ENCODE measurements at places on chromosomes 6 and 20.

DNA sequence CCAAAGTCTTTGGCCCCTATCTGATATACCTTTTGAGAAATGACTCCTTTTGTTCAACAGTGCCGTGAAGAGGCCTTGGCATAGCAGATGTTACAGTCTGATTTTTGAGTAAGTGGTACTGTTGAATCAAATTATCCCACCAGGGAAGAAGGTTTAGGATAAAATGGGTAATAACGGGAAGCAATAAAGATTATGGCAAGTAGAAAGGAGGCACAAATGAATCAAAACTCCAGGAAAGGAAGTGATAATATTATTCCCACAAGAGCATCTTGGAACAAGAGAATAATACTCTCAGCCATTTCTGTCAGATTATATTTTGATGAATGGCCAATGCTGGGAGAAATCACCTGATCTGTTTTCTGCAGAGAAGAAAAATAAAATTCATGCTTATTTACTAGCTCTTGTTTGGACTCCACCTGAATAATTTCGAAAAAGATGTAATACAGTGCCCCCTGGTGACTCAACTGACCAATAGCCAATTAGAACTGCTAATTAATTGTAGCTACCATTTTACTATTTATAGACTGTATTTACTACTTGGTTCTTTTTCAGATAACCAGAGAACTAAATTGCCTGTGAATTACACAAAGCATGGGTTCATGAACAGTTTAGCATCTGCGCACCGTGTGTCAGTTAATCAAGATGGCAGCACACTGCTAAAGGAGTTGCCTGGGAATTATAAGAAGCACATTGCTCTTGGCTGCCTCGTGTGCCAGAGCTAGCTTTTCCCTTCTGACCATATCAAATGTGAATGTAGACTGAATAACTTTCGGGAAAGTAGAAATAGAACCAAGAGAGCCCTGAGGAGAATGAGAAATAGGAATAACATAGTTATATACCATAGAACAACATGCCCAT is 78.5 kb upstream of the TRDN start:
- DNase-seq = peak; percentile 4

DNA sequence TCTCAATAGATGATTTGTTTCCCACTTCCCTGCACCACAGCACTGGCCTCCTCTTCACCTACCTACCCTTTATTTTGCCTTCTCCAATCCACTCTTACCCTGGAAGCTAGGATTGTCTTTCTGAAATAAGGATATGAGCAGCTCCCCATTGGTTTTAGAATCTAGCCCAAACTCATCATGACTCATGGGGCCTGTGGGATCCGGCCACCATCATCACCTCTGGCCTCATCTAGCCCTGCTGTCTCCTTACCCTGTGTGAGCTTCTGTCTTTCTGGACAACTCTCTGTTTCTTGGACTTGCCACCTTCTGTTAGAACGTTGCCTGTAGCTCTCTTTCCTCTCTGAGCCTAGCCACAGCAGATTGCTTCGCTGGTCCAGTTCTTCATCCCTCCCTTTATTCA is 277.1 kb downstream of the PAX1 start:
- no peak for DNase-seq

GRCh38 chr6:53048431-53049195 is 16.6 kb upstream of the FBXO9 start:
- no peak for DNase-seq

- no peak for DNase-seq
These were observed 16.4 kb downstream of the CASS4 start for GRCh38 chr20:56428410-56428809.

DNA sequence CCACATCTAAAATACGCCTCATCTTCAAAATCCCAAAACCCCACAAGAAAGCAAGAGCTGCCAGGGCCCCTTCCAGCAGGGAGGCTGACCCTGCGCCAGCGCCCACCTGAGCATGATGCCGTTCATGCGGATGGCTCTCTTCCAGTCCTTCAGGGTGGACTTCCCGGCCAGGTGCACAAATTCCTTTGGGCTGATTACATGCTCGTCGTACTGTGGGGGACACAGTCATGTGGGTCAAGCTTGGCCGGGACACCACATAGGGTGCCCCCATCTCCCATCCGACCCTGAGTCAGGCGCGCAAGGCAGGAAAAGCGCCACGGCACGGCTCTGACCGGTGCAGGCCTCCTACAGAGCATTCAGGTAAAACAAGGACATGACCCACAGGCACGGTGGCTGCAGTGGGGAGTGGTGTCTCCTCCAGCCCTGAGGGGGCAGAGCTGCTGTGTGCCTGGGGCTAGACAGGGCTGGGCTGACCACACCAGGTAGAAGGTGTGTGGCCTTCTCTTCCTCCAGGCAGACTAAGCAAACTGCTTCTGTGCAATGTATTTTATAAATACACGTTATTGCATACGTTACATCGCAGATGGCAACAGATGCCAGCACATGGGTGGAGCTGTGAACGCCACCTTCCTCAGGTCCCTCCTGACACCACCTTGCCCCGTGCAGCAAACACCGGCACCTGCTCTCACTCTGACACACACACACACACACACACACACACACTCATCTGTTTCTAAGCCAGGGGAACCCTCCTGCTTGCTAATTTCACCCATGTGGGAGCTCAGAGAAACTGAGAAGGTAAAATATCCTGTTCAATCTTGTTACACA is 23.8 kb upstream of the HELZ2 start:
- DNase-seq = no peak

GRCh38 chr6:117557951-117558350 is 44.4 kb downstream of the GOPC start:
- no peak for DNase-seq

DNA sequence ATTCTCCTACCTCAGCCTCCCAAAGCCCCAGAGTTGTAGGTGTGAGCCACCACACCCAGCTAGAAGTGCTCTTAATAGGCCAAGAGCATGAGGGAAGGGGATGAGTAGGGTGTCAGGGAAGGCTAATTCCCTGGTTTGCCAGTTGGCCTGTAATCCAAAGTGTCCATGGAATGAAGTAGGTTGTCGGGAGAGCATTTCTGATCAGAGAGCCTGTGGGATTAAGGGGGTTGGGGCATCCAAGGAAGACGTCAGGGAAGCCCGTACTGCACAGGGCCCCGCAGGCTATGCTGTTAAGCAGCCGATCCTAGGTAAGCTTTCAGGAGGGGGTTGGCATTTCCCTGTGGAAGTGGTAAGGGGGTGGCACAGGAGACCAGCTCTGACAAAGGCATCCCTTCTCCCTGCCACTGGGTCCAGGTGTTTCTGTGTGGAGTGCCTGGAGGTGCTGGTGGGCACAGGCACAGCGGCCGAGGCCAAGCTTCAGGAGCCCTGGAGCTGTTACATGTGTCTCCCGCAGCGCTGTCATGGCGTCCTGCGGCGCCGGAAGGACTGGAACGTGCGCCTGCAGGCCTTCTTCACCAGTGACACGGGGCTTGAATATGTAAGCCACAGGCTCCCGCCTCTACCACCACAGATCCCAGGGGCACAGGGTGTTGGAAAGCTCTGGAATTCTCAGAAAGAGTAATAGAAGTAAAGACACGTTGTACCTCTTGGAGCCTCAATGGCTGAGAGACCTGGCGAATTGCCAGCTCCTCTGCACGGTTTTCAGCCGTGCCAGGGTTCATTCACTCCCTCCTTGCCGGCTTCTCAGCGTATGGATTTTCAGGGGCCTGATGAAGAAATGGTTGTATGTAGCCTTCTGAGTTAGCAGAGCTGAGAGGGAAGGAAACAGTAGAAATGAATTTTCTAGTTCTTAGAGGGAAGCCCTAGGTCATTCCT is 21.4 kb upstream of the MAPRE1 start:
- DNase-seq = no peak

DNA sequence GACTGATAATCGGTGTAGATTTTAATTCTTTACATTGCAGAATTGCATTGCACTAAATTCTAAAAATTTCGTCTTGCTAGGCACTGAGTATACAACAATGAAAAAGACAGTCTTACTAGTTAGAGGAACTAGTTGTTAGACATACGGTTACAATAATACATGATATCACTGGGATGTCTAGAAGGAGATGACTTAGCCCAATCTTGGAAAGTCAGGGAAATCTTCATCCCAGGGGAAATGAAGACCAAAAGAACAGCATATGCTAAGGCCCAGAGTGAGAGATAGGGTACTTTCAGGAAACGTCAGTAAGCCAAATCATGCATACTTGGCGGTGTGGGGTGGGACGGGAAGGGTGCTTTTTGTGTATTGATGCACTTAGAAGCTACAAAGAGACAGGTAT is 901 bp downstream of the CEP57L1 start:
- DNase-seq = peak; percentile 32

DNA sequence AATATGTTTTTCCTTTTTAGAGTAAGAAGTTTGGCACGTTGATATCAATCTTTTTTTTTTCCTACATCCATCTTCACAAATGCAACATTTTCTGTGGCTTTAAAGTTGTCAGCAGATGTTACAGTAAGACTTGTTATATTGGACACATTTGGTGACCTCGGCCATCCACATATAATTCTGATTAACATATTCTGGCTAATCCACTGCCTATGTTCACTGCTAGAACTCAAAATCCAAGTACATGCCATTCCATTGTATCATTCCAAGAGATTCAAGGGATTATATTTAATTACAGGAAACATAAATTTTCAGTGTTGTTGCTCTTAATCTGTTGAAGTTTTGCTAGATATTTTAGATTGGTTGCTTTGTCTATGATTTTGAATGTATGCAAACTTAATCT is 367.6 kb downstream of the TENT5A start:
- no peak for DNase-seq

DNA sequence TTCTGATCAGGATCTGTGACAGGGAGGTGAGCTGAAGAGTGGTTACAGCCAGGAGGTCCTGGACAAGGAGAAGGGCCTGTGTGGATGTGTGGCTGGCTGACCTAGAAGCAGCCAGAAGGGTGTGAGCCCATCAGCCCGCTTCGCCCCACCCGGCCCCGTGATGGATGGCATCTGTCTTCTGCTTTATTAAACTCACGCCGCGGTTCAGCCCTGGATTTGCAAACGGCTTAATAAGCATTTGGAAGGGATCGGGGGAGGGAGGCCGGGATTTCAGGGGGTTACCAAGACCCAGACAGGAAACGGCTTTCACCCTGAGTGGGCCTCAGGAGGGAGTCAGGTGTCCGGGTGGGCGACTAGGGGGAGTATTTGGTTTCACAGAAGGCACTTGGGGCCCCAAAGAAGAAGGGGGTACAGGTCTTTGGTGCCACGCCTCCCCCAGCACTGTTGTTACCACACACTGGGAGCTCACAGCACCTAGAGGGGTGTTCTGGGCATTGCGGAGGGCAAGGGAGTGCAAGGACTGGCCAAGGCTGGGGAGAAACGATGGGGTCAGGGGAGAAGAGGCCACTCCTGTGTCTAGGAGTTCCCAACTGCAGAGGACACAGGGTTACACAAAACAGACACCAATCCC is 53.8 kb upstream of the FOXP4 start:
- DNase-seq = no peak

DNA sequence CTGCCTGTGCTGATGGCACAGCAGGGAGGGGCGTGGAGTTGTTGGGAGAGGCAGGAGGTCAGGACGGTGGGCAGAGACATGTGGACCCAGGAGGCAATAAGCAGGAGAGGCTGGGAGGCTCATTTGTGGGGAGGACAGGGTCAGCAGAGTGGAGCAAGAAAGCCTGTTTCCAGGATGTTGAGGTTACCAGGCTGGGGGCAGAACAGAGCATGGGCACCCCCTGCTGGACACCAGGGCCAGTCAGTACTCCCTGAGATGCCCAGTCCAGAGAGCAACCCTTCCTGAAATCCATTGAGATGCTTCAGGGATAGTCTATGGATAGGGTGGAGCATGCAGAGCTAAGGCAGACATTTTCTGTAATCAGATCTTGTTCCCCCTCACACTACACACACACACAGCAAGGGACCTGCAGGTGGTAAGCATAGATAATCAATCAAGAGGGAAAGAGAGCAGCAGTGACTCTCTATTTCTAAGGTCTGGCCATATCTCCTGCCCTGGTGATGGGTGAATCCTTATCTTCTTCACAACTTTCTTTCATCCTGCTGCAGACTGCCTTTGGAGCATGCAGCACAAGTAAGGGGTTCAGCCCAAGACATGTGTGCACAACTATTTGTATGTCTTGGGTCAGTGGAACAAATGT is 41.7 kb downstream of the MOCS1 start:
- peak; percentile 2 for DNase-seq

GRCh38 chr6:30664994-30665767 is 7.6 kb downstream of the DHX16 start:
- DNase-seq = no peak

DNA sequence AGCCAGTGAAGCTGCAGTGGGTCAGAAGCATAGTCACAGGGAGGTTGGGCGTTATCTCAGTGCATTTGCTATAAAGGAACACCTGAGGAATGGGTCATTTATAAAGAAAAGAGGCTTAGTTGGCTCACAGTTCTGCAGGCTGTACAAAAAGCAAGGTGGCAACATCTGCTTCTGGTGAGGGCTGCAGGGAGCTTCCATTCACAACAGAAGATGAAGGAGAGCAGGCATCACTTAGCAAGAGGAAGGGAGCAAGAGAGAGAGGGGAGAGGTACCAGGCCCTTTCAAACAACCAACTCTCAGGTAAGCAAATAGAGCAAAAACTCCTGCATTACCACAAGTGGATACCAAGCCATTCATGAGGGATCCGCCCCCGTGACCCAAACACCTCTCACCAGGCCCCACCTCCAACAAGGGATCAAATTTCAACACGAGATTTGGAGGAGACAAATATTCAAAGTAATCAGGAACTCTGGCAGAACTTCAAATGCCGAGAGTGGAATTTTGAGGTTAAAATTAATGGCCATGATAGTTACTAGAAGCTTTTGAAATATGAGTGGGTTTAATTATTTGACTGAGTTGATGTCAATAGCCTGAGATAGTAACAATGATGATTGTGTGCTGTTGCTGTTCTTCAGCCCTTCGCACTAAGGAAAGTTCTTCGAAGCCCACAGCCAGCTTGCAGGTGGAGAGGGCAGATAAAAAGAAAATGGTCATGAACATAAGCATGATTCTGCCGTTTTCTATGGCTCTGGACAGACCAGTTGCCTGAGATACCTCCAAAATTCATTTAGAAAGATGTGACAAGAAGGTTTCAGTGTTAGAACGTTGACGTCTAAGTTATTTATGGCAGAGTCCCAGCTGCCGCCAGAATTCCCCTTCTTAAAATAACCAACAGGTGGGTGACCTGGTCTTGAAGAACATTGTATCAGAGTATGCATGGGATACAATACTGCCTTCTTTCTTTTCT is 55.3 kb upstream of the ADTRP start:
- no peak for DNase-seq

DNA sequence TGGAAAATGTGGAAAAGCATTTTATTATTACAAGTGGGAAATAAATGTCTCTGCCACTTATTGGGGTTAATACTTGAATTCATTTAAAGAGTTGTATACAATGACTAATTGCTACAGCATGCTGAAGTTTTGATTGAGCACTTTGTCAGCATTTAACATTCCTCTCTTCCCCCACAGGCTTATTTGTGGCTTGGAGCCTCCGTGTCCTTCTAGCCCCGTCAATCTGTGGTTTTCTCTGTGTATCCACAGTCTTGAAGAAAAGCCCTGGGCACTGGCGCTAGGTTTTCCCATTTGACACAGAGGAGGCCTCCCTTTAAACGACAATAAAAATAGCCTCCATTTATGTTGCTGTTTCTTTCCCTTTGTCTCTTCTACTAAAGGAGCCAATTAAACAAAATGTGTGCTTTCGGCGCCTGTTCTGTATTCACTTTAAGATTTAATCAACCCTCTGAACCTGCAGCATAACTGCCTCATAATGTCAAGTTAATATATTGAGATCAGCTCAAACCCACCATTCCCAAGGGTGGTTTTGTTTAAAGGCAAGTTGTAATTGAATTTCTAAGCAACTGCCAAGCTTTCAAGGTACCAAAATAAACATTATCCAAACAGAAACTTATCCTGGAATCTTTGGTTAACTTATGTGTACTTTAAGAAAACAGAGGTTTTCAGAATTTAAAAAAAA is 326.6 kb upstream of the RNF24 start:
- DNase-seq = no peak

Measured in inflammatory macrophage treated with lipopolysaccharide for 1 hour (primary cell).